ENCODE measurements at places on chromosomes 6 and 20.

DNA sequence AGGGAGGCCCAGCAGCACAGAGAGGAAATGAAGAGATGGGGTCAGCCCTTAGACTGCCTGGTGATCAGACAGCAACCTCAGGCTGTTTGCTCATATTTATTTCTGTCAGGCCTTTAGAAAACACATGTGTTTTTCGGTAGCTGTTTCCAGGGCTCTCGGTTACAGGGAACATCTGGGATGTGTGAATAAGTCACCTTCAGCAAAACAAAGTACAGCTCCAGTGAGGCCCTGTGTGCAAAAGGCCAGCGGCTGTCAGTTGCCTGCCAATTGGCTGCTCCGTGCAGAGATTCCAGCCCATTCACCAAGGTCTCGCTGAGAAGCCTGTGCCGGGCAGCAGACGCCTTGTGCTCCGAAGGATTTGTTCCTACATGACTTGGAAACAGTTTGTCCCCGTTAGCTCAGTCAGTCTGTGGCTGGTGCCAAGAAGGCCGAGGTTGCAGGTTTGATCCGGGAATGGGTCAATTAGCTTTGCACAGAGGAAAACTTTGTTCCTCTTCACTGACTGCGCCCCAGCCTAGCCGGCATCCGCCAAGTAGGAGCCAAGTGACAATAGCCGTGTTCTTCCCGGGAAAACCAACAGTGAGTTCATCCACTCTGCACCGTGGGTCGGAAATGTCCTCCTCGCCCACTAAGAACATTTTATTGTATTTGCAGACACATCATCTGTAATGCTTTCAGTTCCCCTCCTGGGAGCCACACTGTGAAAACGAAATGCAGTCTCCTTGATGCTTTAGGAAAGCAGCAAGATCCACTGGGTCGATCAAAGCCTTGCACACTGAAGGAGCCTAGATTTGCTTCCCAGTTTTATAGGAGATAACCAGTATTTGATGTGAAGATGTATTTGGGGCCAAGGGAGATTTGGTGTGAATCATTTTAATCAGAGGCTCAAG is 315.4 kb upstream of the CDYL start:
- DNase-seq, result peak; percentile 90

DNA sequence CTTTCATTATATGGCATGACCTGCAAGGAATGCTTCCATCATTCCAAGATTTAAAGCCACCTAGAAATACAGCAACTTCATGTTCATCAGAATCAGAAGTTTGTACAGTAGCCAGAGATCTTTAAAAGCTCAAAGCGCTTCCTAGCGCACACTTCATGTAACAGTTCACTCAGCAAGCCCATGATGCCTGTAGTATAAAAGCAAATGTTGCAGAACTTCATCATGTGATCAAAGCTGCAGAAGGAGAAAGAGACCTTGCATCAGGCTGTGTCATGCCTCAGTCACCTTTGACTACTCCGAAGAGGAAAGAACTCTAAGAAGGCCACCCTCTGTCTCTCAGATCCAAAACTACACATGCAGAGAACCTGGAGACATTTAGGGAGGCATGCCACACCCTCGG is 78.5 kb downstream of the AGPAT4 start:
- DNase-seq, result no peak

- no peak for DNase-seq
Observed at GRCh38 chr6:56642366-56643261, at the start of gene DST. DST (minus strand) TSS chr6:56642889.

- no peak for DNase-seq
Observed at GRCh38 chr6:34524499-34524898, 31.6 kb downstream of the SPDEF start.

DNA sequence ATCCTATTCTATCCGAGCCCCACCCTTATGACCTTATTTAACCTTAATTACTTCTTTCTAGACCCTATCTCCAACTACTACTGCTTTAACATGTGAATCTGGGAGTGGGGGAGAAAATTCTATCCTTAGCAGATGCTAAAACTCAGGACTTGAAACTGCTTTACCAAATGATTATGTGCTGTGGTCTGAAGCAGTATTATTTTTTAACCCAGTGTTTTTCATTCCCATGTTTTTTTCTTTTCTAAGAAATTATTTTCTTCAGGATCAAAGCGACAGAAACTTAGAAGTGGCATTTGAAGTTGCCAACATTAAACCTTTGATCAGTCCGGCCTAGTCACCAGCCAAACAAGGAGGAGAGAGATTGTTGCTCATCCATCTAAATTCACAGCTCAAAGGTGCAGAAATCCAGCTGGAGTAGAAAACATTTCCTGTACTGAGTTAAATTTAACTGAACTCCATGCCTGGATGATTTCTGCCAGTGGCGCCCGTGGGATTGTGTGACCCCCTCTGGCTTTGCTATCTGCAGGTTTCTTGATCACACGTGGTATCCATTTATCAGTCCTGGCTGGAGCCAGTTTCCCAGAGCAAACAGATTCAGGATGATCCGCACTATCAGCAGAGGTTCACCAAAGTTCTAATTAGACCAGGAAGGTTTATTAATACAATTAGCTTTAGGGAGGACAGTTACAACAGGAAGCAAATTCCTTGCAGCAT is 300.5 kb downstream of the PLCB1 start:
- peak; percentile 20 for DNase-seq

DNA sequence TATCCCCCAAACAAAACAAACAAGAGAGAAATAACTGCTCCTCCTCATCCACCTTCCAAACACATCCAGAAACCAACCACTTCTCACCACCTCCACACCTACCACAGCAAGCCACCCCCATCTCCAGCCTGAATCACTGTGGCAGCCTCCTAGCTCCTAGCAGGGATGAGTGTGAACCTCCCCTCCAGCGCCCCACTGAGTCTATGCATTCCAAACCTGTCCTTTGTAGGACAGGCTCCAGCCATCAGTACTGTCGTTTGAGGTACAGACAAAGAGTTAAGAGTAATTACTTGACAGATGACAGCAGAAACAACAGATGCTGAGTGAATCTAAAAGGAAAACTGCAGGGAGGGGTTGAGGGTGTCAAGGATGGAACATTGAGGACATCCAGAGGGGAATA is 2.4 kb downstream of the METTL24 start:
- no peak for DNase-seq

DNA sequence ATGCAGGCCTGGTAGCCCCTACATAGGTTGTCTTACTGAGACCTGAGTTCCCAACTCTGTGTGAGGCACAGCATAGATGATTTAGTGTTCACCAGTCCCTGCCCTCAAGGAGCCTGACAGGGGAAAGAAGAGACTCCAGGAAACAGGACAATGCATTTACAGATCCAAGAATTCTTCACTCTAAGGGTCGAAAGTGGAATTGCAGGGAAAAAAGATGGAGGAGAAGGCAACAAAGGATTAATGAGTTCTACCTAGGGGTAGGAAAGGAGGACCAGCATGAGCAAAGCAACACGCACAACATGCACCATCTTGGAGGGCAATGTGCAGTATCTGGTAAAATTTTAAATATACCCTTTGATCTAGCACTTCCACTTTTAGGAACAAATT is 5.9 kb downstream of the SPAG4 start:
- DNase-seq, result no peak

- DNase-seq, result no peak
Observed at GRCh38 chr20:47629907-47630306, 128.2 kb downstream of the NCOA3 start.

DNA sequence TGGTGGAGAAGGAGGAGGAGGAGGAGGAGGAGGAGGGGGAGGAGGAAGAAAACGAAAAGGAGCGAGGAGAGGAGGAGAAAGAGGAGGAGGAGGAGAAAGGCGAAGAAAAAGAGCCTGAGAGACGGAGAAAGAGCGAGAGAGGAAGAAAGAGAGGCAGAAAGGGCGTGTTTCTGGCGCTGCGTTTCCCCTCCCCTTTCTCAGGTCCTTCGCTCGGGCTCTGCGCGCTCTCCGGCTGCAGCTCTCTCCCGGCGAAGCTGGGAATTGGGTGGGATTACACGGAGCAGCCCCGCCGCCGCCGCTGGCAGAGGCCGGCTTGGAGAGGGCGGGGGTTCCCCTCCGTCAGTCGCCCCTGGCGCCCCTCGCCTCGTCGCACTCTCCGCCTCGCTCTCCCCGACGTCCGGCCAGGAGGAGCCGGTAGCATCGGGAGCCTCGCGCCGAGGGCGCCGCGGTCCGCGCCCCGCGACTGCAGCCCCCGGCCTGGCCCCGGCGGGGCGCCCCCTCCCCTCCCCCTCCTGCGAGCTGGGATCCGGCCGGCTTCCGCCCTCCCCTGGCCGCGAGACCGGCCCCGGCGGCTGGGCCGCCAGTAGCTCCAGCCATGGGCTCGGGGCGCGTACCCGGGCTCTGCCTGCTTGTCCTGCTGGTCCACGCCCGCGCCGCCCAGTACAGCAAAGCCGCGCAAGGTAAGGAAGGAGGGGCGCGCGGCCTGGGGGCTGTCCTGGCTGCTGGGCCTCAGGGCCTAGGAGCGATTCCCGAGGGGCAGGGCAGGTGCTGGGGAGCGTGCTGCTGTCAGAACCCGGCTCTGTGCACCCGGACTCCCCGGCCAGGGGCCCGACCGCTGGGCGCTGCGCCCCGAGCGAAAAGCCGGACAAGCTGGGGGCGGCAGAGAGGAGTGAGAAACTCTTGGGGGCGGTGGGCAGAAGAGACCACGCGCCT is at the start of gene SCUBE3:
Gene SCUBE3 (plus strand): TSS at position 133 of the 933 bp plus-strand sequence. CDS start 463 bp downstream, at position 596.
- DNase-seq, result peak; percentile 42

- no peak for DNase-seq
Observed at GRCh38 chr6:110815015-110815410, 256 bp downstream of the CDK19 start.

- DNase-seq, result no peak
Observed at GRCh38 chr6:52937908-52938307, 28.4 kb upstream of the GSTA3 start.

GRCh38 chr6:72826744-72827438 is 205.0 kb downstream of the KCNQ5 start:
- DNase-seq, result no peak

DNA sequence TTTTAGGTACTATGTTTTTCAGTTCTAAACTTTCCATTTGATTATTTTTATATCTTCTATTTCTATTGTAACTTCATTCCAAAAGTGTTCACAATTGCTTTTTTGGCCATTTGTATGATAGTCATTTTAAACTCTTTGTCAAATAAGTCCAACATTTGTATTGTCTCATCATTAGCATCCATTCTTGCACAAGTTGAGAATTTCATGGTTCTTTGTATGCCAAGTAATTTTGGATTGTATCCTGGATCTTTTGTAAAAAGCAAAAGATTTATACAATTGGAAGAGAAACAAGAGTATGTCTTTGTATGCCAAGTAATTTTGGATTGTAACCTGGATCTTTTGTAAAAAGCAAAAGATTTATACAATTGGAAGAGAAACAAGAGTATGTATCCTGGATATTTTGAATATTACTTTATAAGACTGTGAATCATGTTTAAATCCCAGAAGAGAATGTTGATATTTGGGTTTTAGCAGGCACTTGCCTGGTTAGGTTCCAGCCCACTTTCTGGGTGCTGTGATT is 36.9 kb upstream of the NT5E start:
- no peak for DNase-seq

DNA sequence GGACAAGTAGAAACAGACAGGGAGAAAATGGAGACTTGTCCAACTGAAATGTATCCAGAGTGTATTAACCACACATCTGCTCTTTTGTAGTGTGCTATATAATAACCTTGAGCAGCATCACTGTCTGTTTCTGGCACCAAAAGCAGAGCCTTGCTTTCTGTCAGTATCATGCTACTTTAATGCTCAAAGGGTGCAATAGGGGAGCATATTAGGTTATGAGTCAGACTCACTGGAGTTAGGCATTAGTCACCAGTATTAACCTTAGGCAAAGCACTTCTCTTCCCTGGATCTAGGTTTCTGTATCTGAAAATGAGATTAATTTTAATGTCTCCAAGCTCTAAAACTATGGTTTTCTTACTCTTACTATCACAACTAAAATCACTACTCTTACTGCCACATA is 280.1 kb downstream of the TFAP2B start:
- DNase-seq, result no peak

GRCh38 chr6:65948062-65948461 is 241.0 kb upstream of the EYS start:
- no peak for DNase-seq

GRCh38 chr6:37056439-37057127 is 51.1 kb downstream of the FGD2 start:
- no peak for DNase-seq

DNA sequence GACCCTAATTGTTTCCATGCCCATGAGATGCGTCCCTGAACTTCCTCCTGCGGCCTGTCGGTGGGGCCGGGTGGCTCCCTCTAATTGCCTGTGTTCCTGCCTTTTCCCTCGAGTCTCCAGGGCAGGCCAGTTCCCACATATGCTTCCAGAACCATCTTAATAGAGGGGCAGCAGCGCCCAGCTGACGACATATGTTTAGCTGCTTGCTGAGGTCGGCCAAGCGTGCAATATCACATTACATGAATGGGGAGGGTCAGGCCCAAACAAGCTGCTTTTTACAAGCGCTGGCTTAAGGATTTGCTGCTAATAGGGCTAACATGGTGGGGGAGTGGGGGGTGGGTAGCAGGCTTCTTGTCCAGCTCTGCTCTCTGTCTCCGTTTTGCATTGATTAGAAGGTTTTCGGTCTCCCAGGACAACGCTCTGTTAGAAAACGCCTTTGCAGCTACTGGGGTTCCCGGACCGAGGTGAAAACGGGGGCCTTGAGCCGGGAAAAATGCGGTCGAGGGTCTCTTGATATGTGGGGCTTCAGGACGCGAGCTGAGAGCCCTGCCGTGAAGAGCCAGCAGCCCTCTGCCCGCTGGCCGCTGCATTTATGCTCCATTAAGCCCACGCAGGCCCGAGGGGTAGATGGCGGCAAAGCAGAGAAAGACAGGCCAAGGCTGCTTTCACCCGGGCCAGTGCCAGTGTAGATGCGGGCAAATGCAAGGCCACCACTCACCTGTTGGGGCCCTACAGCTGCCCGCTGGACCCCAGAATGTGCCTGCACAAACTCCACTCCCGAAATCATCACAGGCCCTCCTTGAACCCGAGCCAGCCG is 308.5 kb downstream of the BMP7 start:
- DNase-seq, result no peak

GRCh38 chr6:5580736-5581581 is 319.6 kb downstream of the FARS2 start:
- DNase-seq, result no peak

DNA sequence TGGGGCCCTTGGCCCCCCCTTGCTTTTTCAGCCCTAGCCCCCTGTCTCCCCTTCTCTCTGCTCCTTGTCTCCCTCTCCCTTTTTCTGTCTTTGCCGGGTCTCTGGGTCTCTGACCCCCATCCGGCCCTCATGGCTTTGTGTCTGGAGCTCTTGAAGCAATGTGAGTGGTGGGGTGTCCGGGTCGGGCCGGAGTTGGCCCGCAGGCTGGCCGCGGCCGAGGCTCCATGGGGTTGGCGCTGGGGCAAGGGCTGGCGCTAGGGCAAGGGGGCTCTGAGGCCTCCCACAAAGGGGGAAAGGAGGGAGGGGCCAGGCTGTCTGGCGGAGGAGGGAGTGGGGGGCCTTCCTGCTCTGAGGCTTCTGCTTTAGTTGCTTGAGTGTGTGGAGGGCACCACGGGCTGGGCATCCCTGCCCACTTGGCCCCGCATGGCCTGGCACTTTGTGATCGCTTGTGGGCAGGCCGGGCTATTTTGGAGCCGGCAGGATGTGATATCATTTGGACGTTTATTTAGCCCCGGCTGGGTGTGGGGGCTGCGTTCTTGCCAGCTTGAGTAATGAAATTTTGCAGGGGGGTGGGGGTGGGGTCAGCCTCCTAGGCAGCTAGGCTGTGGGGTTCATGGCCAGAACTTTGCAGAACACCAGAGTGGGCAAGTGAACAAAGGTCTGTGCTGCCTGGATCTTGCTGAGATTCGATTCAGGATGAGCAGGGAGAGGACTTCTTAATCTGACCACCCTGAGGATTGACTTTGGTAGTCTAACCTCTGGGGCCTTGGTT is 78.7 kb upstream of the MYL9 start:
- peak; percentile 54 for DNase-seq

- peak; percentile 31 for DNase-seq
Observed at GRCh38 chr6:90294989-90295853, 1.4 kb downstream of the BACH2 start.

- no peak for DNase-seq
Observed at GRCh38 chr6:157774153-157775135, 48.6 kb upstream of the SNX9 start.

Measured in testis (tissue), 5 donors.